ENCODE measurements at places on chromosomes 1 and 21.
A peak's percentile ranks its signal among the peaks of the same experiment; 100 is the strongest.

DNA sequence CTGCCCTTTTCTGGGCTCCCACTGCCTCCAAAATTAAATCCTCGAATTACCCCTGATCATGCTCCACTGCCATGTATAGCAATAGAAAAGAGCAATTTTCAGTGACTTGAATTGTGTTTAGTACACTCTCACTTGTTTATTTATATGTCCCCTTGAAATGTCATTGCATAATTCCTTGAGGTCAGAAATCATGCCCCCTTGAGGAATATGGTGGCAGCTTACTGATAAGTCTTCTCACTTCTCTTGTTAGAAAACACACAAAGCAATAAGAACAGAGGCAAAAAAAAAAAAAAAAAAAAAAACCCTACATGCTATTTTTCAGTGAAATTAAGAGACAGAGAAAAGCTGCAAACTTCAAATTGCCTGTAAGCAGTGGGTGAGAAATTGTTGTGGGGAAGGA, 37.5 kb downstream of the GPR88 start:
- peak; percentile 38 for DNase-seq

DNA sequence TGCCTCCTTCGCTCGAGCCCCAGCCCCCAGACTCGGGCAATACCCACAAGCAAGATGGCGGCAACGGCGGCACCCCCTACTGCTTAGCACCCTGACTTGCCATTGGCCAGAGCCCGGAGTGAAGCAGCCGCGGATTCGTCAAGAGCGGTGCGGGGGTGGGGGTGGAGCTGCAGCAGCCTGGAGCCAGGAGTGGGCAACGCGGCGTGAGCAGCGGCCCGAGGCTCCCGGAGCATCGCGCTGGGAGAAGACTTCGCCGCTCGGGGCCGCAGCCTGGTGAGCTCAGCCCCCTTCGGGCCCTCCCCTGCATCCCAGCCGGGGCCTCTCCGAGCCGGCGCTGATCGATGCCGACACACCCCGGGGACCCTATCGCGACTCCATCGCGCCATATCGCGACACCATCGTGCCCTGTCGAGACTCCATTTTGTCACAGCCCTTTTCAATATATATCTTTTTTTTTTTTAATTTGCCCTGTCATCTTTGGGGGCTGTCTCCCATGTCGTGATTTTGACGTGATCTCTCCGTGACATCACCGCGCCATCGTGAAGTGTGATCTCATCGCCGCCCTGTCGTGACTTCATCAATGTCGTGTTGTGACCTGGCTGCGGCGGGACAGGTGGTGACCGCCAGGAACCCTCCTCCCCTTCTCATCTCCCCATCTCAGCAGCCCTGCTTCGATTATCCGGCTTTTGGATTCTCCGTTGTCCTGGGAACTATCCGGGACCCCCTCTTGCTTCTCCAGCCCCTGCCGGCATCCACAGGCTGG, at the start of gene NCDN:
Gene NCDN, plus strand, starts transcription at position 189 of the 763 bp plus-strand sequence. Its CDS starts 392 bp downstream, at position 581.
- peak; percentile 97 for DNase-seq

- DNase-seq = no peak
These were observed 44.3 kb upstream of the CAPZB start for GRCh38 chr1:19529664-19530063.

DNA sequence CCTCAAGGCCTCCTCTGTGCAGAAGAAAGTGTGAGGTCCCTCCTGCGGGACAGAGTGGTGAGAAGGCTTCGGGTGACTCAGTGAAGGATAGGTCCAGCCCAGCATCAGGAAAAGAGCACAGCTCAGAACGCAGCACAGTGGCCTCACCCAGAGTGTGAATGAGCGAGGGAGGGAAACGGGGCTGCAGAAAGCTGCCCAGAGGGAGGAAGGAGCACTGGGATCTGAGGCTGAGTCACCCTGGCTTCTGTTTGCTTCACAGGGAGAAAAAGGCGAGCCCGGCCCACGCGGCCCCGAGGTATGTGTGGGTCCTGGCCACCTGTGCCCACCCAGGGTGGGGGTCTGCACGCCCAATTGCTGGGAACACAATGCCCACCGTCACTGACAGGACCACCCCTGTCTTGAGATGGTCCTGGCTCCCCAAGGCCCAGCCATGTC, 24.3 kb downstream of the COL6A2 start:
- no peak for DNase-seq

DNA sequence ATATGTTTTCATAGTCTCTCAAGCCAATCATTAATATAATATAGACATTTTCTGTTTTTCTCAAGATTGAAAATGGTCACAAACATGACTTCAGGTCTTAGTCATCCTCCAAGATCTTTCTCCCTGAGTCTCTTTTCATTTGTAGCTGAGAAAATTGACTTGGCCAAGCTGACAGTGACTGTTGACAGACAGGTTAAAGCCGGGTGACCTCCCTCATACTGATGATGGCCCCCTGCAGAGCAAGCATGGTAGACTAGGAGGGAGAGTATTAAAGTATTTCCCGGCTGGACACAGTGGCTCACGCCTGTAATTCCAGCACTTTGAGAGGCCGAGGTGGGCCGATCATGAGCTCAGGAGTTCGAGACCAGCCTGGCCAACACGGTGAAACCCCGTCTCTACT, 6.8 kb upstream of the KIAA1614 start:
- DNase-seq = no peak

GRCh38 chr1:156896490-156897033, 3.0 kb downstream of the PEAR1 start:
- DNase-seq = no peak

GRCh38 chr1:40711465-40712404, 20.2 kb downstream of the NFYC start:
- no peak for DNase-seq

DNA sequence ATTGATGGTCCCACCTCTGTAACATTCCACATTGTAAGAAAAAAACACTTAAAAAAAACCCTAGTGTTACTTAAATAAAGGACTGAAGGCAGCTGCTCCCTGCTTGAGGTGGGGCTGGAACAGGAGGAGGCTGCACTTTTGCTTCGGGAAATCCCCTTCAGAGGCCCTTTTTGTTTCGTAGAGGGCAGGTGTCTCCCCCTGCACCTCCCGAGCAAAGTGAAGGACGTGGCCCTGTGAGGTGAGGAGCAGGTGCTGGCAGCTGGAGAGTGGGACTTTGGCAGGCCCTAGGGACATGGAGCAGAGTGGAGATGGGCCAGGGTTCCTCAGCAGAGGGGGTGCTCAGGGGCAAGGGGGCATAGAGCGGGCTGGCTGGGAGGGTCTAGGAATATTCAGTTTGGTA, 33.4 kb upstream of the WNT4 start:
- DNase-seq = no peak

GRCh38 chr1:119467857-119468668, 38.9 kb upstream of the HSD3B1 start:
- DNase-seq = no peak

- no peak for DNase-seq
These were observed 58.6 kb downstream of the ADARB1 start for GRCh38 chr21:45132841-45133573.

GRCh38 chr1:229208481-229208880, 62.4 kb upstream of the RAB4A start:
- no peak for DNase-seq

DNA sequence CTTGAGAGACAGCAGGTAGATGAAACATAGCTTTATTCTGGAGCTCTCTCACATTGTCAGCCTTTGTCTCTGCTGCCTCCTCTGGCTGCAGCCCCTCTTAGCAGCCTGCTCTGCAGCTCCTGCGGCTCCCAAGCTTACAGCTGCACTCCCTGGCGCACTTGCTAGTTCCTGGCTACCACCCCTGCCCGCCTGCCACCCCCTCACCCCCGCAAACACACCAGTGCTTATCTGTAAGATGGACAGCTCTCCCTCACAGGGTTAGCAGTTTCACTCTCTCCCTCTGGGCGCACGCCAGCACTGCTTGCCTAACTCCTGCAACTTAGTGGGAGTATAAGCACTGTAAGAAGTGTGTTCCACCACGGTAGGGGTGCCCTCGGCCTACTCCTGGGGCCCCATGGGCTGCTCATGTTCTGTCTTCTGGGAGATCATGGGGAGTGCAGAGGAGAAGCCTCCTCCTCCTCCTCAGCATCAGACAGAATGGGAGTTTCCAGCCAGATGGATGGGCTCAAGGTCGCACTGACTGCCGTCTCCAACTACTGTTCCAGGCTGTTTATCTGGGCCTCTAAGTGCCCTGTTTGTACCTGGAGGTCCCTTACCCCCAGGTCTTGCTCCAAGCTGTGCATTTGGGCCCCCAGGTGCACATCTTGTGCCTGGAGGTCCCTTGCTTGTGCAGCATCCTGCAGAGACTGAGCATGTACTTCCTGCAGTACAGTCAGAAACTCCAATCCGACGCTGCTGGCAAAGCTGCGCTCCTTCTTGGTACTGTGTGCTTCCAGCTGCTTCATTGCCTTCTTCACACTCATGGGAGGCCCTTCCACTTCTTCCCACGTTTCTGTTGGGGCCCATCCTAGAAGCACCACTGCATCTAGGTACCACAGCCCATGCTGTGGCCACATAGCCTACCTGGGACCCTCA, 1388.1 kb downstream of the AMY1C start:
- peak; percentile 8 for DNase-seq

DNA sequence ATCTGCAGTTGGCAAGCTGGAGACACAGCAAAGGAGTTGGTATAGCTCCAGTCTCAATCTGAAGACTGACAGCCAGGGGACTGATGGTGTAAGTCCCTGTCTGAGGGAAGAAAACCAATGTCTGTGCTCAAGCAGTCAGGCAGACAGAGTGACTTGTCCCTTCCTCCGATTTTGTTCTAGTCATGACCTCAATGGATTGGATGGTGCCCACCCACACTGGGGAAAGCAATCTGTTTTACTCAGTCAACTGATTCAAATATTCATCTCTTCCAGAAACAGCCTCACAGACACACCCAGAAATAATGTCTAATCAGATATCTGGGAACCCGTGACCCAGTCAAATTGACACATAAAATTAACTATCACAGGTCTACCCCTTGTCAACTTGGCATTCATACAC, 11.9 kb upstream of the MRPL39 start:
- no peak for DNase-seq

- DNase-seq = no peak
These were observed 639.7 kb upstream of the CXADR start for GRCh38 chr21:16873176-16873575.

GRCh38 chr1:12159816-12160215, 7.0 kb upstream of the TNFRSF1B start:
- peak; percentile 48 for DNase-seq

GRCh38 chr1:245686006-245686405, 531.2 kb downstream of the KIF26B start:
- DNase-seq = no peak

DNA sequence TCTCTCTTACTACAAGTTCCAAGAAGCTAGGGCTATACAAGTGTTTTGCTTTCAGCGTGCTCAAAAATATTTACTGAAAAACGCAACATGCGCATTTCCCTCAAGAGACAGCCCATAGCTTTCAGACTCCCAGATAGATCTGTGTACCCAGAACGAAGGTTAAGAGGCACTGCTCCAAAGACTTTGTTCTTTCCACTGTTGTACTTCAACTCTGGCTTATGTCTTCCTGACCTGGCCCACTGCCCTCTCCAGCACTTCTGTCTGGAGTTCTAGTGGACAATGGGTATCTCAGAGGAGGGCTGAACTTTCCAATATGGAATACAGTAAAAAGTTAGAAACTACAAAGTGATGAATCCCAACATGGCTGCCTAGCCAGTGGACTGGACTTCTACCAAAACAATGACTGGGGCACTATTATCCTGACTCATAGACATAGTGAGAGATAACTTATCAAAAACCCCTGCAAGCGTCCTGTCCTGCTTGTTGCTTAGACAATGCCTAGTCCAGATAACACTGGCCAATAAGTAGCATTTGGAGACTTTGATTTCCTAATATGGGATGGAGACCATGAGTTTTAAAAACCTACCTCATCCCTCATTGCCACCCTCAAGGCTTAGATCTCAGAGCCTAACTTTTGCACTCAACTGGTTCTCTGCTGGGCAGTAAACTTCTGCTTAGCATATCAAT, 8.8 kb upstream of the ADAR start:
- no peak for DNase-seq

DNA sequence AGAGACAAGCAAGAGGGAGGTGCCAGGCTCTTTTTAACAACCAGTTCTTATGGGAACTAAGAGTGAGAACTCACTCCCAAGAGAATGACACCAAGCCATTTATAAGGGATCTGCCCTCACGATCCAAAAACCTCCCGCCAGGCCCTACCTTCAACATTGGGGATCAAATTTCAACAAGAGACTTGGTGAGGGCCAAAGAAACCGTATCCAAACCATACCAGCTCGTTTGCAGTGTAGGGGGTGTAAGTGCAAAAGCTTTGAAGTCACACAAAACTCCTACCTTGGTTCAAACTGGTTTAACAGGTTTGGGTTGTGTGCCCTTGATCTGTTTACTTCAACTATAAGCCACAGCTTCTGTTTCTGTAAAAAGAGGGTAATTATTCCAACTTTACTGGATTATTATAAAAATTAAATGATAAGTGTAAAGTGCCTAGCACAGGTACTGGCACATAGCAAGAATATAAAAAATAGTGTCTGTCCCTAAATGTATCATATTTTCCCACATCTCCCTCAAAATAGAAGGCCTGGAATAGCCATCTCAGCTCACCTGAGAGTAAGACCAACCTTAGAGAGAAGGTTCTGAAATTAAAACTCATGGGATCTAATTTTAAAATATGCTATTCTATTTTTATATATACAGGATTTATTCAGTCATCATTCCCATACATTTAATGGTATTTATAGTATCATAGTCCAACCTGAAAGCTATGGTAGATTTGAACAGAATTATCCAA, 7.0 kb upstream of the USP25 start:
- DNase-seq = no peak

DNA sequence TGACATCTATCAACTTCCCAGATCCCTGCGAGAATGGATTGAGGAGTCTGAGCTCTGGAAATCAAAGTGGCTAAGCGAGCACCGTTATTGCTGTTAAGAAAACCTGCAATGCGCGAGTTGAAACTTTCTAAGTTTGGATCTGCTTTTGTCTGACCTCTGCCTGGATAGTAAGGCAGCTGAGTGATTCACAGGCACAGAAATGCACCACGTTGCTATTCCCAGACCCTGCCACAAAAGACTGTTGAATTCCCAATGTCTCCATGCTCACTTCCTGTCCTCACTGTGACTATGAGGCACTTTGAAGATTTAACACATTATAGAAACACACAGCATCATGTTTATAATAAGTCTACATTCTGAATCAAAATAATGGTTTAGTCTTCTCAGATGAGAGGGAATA, 27.1 kb upstream of the CNIH3 start:
- DNase-seq = no peak

DNA sequence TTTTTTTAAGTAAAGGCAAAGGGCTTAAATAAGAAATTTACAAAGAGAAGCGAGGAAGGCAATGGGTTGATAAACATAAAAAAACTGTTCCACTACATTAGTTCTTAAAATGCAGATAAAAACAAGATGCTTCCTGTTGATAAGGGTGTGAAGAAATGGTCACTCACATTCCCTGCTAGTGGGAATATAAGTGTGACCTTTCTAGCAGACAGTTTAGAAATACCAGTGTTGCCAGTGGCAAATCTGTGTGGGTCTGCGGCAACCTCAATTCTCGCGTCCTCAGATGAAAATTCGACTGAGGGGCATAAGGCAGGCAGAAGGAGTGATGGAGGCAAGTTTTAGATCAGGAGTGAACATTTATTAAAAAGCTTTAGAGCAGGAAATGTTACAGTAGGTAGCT, 151.1 kb downstream of the NTNG1 start:
- peak; percentile 88 for DNase-seq

GRCh38 chr1:53850082-53850673, 12.1 kb upstream of the NDC1 start:
- no peak for DNase-seq

- no peak for DNase-seq
These were observed 3.8 kb upstream of the HTR1D start for GRCh38 chr1:23221107-23221506.

All from common myeloid progenitor, CD34-positive (primary cell).